ENCODE measurements at places on chromosomes 12 and 14. TPM values are rescaled to one million over a fixed set of nuclear protein-coding genes. Genes with fewer than 3 reads are reported as not detected.

ZC2HC1C gene
- 0.99 TPM for total RNA-seq

RERG gene
- 0.12 TPM for total RNA-seq

SNRNP35 gene
- 25.0 TPM for total RNA-seq

LRP6 gene
- total RNA-seq = 45.0 TPM

IKZF4 gene
- 2.5 TPM for total RNA-seq

FSCB gene
- not detected for total RNA-seq

TSPAN31 gene
- 67.4 TPM for total RNA-seq

MDGA2 gene
- total RNA-seq = not detected

TROAP gene
- total RNA-seq = 10.6 TPM

LRTM2 gene
- total RNA-seq = not detected

ZNF664 gene
- total RNA-seq = 35.5 TPM

IAPP gene
- total RNA-seq = not detected

CCDC175 gene
- not detected for total RNA-seq

TRPV4 gene
- total RNA-seq = 0.53 TPM

SDR9C7 gene
- total RNA-seq = not detected

TOMM20L gene
- total RNA-seq = not detected

NTS gene
- total RNA-seq = 0.44 TPM

TBC1D30 gene
- total RNA-seq = 0.53 TPM

SLC25A47 gene
- total RNA-seq = not detected

MGAT4C gene
- total RNA-seq = 1.2 TPM

AICDA gene
- total RNA-seq = not detected

SOCS4 gene
- total RNA-seq = 17.9 TPM

TAS2R43 gene
- 2.2 TPM for total RNA-seq

TCP11L2 gene
- 23.0 TPM for total RNA-seq

ELK3 gene
- 14.4 TPM for total RNA-seq

BEGAIN gene
- total RNA-seq = 0.26 TPM

BEST3 gene
- total RNA-seq = under 0.01 TPM

ANHX gene
- total RNA-seq = not detected

SRSF5 gene
- total RNA-seq = 173 TPM

PTPRB gene
- 2.4 TPM for total RNA-seq

OASL gene
- 0.19 TPM for total RNA-seq

SERPINA12 gene
- not detected for total RNA-seq

CISTR gene
- not detected for total RNA-seq

All from aortic smooth muscle cell (primary cell).